Right cardiac atrium (tissue), 5 donors: ENCODE measurements at places on chromosomes 6 and 20.
A peak's percentile ranks its signal among the peaks of the same experiment; 100 is the strongest.

DNA sequence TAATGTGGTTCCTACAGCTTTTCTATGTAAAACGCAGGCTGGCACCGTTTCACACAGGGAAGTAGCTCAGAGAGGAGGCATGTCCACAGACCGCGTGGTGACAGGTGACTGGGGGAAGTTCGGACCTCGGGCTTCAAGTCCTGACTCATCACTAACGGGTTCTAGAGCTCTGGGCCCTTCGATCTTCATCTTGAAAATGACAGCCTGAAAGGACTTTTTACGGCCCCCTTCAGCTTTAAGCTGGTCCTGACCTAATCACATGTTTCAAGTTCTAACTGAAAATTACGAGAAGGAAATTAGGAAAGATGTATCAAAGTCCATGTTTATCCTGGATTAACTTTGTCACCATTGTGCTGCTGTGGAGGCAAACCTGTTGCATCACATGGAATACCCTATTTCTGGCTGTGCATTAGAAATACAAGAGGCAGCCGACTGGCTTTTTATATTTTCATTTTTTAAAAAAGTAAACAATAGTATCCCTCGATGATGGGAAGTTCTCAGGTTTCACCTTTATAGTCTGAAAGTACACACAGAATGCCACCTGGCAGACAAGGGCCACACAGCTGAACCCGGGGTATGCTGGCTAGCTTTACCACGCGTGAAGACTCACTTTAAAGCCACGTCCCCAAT lies 2.0 kb downstream of the MAN1A1 start:
- peak; percentile 37 for DNase-seq

DNA sequence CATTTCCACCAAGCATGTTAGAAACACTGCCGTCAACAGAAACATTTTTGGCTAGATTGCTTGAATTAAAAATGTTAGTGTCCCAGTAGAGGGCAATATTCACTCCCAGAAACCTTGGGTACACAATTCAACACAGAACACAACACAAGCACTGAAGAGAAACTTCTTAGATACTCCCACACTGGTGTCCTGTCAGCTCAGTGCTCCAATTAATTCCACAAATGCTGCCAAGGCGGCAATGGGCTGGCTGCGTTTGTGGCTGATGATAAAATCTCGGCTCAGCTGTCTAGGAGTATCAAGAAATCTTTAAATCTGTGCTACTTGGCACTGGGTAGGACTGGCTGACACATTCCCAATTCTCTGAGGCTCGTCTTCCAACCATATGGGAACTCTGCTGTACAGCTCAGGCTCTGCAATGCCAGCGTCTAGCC lies 39.3 kb downstream of the BEND3 start:
- DNase-seq = no peak

- peak; percentile 26 for DNase-seq
Measured at GRCh38 chr6:150142670-150143515, at the start of gene PPP1R14C. Gene PPP1R14C (plus strand): TSS chr6:150143044. CDS start chr6:150143193, 149 bp downstream.

GRCh38 chr6:158757753-158758090 lies 61.4 kb downstream of the EZR start:
- no peak for DNase-seq

GRCh38 chr6:105460860-105461259 lies 58.0 kb upstream of the PREP start:
- no peak for DNase-seq

GRCh38 chr20:35575958-35576357 lies 34.1 kb downstream of the ERGIC3 start:
- no peak for DNase-seq

GRCh38 chr20:53608456-53609452 lies 15.1 kb upstream of the ZNF217 start:
- peak; percentile 41 for DNase-seq

DNA sequence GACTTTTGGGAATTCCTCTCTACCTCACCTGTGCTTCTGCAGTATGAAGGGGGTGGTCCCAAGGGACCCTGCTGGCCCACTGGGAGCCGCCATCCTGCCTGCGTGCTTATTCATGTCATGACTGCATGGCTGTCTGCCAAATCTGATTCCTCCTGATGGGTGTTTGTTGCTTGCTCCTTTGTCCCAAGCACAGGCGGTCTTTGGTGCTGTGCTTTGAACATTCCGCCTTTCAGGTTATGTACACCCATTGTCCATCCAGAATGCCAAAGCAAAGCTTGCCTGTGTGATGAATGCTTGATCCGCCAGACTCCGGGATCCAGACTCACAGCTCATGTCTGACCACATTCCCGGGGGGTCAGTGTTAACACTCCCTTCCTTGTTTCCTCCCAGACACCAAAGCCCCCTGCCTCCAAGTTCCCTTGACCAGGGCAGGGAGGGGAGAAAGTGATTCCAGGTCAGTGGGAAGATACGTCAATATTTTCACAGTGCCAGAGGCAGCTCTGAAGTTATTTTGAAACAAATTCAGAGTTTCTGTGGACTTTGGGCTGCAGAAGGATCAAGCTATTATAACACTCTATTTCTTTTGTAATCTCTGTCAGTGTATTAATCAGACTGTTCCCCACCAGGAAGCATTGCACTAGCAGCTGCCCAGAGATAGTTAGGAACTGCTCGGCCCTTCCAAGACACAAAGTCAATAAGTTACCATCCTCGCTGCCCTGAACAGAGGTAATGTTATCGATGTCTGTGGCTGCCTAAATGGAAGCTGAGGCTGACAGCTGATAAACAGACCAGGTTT lies 9.5 kb downstream of the DAAM2 start:
- DNase-seq = no peak
